Cerebellum (tissue), 4 donors: ENCODE measurements at places on chromosomes 16 and 17.
A peak's percentile ranks its signal among the peaks of the same experiment; 100 is the strongest.

DNA sequence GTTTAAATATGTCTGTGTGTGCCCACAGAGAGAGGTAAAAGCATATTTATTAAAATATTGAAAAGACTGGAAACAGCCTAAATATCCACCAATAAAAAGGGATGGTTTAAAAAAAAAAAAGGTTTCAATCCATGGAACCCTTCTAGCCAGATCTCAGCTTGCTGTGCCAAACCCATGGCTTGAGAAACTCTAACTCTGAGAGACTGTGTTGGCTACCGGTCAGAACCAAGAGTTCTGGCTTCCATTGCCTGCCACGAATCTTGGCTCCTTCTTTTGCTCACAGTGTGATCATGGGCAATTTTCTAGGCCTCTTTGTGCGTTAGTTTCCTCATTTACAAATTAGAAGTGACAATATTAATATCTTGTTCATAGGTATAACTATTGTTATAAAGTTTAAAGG lies 201.3 kb upstream of the IRX3 start:
- no peak for DNase-seq

- no peak for DNase-seq
Measured at GRCh38 chr16:75620326-75621169, 2.5 kb downstream of the ADAT1 start.

- DNase-seq = no peak
Measured at GRCh38 chr16:74601126-74601871, 5.6 kb downstream of the GLG1 start.

DNA sequence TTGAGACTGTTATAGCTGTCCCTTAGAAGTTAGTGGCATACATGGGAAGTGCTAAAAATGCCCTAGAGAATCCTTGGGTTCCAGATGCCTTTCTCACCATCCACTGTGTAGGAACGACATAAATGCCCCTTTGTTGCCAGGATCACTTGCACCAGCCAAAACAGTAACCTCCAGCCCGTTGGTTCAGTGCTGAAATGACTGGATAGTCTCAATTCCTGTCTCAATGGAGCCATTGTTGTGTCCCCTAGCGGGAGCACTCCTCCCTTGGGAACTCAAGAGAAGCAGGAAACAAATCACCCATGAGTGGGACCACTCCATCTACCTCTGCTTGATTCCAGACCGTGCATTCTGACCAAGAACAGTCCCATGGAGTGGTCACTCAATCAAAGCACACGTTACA lies 23.1 kb downstream of the MPHOSPH6 start:
- no peak for DNase-seq

GRCh38 chr17:39671651-39672521 lies 3.6 kb downstream of the PNMT start:
- DNase-seq = no peak

- DNase-seq = peak; percentile 73
Measured at GRCh38 chr17:45584092-45585036, 93.8 kb upstream of the PLEKHM1 start.
